Cerebellar cortex (tissue), 1 donor: ENCODE measurements at places on chromosomes 6 and 20.

DNA sequence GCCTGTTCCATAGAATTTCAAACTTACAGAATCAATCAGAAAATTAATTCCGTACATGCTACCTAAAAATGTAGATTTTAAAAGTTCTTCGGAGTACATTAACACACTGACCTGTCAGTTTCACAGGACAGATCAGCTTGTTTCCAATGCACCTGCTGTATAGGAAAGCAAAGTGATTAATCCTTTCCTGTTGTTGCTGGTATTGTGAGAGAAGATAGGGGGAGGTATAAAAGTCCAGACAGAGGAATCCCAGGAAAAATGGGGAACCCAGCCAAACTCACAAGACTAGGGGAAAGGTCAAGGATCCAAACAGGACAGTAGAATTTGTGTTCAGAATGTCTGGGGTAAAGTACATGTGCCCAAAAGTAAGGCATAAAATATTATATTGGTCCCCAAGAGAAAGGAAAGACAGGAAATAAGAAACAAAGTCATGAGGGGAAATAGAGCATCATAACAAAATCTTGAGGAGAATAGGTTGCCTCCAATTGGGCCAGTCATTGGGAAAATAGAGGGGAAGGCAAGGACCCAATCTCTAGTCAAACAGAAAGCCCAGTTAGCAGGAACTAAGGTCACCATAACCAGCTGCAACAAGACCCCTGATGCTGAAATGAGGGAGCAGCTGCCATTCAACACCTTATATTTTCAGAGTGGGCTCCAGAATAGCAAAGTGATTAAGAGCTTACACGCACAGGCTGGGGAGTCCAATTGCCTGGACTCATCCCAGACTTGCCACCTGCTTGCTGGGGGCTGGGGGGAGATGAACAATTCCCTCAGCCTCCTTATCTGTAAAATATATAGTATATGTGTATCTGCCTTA, 10.3 kb downstream of the FILIP1 start:
- DNase-seq, result no peak

- DNase-seq, result no peak
These were observed 61.7 kb downstream of the UTRN start for GRCh38 chr6:144346719-144347447.

- DNase-seq, result no peak
These were observed 33.3 kb upstream of the NKAIN2 start for GRCh38 chr6:123770247-123770949.

DNA sequence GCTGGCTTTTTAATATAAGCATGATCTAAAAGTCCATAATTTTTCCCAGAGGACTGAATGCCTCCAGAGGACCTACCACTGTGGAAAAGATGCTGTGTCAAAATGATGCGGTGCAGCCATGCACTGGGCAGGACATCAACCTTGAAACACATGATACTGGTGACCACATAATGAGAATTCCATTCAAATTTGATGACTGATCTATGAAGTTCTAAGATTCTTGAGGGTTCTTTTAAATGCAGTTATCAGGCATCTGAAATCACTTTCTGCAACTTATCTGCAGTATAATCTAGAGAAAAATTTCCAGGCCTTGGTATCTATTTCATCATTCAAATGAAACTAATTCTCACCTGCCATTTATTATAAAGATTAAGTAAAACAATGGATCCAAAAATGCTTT, 15.0 kb upstream of the MARCKS start:
- no peak for DNase-seq

DNA sequence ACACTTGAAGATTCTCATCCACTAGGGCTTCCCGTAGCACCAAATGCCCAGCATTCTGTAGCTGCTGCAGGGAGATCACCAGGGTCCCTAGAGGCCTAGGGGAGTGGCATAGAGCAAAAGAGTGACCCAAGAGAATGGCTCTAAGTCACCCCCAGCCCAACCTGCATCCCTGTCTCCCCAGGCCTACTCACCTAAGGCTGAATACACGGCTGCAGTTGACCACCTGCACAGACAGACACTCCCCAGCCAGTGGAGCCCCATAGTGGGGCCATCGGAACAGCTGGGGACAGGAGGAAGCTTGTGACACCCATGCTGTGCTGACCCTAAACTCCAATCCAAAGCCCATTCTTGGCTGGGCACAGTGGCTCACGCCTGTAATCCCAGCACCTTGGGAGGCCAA, 9.5 kb upstream of the SPAG4 start:
- DNase-seq, result no peak

DNA sequence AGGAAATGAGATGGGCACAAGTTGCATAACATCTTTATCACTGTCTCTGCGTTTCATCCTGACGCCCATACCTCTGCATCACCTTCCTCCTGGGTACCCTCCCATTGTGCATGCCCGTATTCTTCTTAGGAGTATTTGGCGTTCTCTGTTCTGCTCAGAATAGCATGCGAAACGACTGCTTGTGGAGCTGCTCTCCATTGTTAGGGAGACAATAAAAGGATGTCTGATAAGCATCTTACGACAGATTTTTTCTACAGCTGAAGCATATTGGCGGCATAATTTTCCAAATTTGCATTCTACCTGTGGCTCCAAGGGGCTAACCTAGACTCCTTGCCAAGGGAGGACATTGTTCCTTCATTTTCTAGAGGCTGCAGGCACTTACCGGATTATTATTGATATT, 118.6 kb downstream of the EDN1 start:
- no peak for DNase-seq
